ENCODE measurements at places on chromosomes 2 and 18.

- no peak for DNase-seq
These were observed 2.6 kb downstream of the INHA start for GRCh38 chr2:219574484-219575311.

- DNase-seq, result no peak
These were observed 78.8 kb downstream of the TMEM17 start for GRCh38 chr2:62427146-62427545.

DNA sequence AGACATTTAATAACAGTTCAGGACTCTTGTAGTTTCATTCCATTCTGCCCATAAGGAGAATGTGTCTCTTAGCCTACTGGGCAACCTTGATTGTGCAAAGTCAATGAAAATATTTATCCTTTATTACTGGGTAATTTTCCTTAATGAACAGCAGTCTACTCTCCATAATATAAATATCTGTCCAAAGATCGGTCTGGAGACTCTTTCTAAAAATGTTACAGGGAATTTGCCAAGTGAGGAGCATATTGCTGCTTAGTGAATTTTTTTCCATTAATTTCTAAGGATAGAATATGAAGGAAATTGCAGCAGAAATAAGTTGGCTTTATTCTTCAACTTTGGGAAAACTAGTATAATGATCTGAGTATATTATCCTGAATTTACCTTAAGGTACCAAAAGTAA lies 817.1 kb upstream of the FSHR start:
- DNase-seq, result no peak

- no peak for DNase-seq
These were observed 40.9 kb downstream of the LRATD1 start for GRCh38 chr2:14673351-14673875.

DNA sequence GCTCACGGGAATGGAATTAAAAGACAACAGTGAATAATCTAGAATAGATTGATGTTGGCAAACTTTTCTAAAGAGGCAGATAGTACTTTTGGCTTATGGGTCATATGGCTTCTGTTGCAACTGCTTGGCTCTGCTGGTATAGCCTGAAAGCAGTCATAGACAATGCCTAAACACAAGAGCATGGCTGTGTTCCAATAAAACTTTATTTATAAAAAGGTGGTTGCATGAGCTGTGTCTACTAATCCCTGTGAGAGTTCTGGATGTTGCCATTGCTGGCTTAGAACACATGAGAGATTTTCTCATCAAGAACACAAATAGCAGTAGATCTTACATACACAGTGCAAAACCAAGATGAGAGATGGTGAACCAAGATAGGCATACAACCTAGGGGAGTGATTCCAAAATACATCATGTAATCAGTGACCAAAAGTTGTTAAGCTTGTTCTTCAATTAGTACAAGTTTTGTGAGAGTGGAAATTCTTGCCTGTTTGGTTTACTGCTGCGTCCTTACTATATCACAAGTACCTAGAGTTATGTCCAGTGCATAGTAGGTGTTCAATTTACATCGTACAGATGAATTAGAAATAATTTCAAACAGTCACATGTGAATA lies 380.0 kb downstream of the METTL4 start:
- no peak for DNase-seq

- DNase-seq, result no peak
These were observed 81.3 kb downstream of the VSNL1 start for GRCh38 chr2:17621781-17622180.

DNA sequence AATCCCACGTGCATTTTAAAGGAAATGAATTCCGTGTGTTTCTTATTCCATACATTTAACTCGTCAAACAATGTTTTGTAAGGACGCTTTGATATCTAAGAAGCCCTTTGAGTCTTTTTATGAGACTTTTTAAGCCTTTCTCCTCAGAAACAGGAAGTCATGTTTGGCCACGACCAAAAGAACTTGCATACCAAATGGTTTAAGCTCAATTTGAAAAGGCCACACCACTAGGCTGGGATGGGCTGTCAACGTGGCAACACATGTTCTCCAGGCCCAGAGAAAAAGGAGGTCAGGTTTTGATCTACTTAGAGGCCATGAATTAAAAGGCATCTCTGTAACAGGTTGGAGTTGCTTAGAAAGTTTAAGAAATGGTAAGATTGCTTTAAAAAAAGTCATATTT lies 441.8 kb downstream of the CMPK2 start:
- no peak for DNase-seq

DNA sequence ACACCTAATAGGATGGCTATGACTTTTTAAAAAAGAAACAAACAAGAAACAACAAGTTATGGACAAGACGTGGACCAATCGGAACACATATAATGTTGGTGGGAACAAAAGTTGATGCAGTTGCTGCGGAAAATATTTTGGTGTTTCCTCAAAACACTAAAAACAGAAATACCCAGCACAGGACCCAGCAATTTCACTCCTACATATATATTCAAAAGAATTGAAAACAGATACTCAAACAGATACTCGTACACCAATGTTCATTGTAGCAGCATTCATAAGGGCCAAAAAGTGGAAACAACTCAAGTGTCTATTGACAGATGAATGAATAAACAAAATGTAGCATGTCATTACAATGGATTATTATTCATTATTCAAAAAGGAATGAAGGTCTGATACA lies 12.1 kb downstream of the CCDC141 start:
- DNase-seq, result no peak

DNA sequence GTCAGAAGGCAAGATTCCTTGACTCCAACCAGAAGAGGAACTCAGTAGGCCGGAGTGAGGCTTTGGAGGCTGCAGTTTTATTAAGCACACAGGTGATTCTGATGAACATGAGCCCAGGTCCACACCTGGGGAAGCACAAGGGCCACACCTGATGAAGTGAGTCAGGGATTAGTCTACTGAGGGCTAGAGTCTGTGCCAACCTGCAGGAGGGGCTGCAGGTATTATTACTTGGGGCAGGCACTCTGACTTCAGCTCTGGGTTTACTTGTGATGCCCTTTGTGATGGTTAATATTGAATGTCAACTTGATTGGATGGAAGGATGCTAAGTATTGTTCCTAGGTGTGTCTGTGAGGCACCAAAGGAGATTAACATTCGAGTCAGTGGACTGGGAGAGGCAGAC lies 75.2 kb upstream of the ZCCHC2 start:
- DNase-seq, result no peak

GRCh38 chr2:236814593-236814992 lies 245.0 kb downstream of the ACKR3 start:
- no peak for DNase-seq

DNA sequence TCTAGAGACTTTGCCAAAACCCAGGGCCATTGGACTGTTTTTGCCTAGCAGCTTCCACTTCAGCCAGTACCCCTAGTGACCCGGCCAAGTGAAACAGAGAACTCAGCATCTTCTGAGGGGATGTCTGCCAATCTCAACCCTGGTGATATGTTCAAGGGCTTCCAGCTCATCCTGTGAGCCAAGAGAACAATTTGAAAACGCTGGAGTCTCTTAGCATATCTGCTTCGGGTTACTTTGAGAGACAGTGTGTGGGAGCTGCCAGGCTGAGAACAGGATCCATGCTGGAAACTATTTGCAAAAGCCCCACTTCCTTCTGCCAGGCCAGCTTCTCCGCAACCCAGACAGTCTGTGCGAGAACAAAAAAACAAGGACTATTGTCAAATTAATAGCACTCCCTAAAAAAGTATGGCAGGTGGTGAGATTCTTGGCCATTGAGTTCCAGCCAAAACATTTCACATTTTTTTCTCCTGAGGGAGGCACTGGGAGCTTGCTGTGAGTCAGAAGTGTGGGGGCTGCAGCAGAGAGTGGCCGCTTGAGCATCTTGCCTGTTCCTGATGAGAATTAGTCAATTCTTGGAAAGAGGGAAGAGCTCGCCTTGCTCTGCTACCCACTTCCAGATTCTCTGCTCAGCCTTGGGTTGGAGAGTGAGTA lies 395.6 kb upstream of the TRIB2 start:
- no peak for DNase-seq

- no peak for DNase-seq
These were observed 91.8 kb downstream of the MTCL1 start for GRCh38 chr18:8797206-8797605.

GRCh38 chr2:24432735-24433134 lies 58.3 kb upstream of the NCOA1 start:
- DNase-seq, result no peak

DNA sequence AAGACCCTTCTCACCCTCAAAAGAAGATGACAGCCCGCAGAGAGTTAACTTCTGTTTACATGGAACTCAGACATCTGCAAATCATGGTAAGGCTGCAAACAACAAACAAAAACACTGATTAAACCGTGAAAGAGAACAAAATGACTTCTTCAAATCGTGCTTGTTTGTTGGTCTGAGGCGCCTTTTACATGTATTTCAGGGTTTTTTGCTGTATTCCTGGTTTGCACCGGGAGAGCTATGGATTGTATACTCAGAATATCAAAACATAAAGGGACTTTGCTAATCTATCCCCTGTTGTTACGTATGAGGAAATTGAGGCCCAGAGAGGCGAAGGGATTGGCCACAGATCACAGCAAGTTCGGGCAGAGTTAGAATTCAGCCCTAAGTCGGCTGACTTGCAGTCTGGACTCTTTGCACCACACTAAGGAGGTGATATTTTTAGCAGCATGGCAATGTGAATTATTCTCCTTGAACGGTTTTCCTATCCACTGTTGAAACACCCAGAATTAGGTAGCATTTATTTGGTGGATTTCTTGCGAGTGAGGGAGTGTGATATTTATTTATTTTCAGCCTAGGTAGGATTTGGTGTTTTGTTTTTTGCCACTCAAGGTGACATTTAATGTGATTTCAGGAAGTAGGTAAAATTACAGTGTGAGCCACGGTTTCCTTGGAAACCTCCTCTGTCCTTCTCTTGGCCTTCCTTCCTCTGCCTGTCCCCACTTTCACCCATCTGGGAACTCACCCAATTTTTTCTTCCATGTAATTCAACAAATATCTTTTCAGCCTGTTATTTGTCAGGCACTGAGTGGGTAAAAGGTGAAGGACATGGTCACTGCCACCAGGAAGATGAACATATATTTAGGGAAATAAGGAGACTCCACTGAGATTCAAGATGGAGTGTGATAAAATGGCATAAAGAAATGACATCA lies 980 bp upstream of the PDE6D start:
- DNase-seq, result no peak

- no peak for DNase-seq
These were observed 111.7 kb upstream of the AGAP1 start for GRCh38 chr2:235382179-235382578.

DNA sequence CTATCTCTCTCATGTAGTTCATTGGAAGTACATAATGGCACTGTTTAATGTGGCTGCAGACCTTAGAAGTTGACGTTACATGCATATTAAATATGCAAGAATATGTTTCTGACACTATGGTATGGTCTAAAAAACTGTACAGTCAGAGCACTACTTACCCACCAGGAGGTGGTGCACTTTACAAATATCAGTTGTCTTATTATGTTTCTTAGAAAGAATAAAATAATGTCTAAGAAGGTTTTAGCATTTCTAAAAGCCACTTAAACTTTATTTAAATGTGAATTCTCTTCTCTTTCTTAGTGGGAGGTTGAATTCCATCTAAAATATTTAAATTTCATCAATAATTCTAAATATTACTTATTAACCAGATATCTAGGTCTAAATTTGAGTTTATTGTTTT lies 4.3 kb downstream of the TMEFF2 start:
- no peak for DNase-seq

- no peak for DNase-seq
These were observed 63.6 kb downstream of the TRABD2A start for GRCh38 chr2:84817239-84817655.

DNA sequence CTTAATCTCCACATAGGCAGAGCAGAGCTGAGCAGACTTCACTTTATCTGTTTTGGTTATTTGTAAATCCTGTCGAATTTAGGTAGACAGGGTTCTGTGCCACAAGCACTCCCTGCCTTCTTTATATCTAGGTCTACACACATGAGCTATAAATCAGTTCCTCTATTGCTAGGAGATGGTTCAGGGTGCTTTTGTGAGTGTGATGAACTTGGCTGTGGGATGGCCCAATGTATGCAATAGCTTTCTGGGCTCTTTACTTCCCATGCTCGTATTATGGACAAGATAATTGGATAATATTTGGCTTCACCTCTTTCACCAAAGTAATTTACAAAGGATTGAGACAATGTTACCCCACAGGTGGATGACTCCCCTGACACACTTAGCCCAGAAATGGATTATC lies 72.2 kb downstream of the PLB1 start:
- DNase-seq, result no peak

DNA sequence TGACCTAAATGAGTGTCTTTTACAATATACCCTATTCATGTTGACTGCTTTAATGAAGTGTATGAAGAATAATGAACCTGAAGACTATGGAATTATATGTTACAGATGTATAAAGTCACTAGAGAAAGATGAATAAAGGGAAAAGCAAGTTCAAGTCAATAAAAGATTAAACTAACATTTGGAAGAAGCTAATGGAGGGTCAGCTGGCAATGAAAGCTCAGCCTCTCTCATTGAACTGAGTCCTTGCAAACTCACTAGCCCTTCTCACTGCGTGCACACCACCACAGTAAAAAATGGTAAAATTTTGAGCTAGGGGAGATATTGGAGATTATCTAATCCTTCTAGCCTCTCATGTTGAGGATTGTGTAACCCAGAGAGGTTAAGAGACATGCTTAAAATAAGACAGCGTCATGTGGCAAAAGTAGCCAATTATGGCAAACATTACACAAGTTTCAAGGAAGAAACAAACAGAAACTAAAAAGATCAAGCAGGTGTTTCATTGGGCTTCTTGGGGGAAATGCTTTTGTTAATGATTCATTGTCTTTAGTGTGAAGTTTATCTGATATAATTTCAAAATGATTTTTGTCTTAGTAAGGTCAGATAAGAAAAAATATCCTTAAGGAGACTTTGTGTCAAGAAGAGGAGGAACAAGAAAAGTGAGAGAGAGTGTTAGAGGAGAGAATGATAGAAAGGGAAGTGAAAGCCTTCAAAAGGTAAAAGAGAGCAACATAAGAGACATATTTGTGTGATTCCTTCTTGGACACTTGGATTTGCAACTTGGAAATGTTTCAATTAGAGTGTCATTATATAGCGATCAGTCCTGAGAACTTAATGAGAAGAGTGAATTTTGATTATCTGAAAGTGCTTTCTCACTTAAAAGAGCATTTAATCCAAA lies 893.7 kb upstream of the FAM98A start:
- DNase-seq, result no peak

DNA sequence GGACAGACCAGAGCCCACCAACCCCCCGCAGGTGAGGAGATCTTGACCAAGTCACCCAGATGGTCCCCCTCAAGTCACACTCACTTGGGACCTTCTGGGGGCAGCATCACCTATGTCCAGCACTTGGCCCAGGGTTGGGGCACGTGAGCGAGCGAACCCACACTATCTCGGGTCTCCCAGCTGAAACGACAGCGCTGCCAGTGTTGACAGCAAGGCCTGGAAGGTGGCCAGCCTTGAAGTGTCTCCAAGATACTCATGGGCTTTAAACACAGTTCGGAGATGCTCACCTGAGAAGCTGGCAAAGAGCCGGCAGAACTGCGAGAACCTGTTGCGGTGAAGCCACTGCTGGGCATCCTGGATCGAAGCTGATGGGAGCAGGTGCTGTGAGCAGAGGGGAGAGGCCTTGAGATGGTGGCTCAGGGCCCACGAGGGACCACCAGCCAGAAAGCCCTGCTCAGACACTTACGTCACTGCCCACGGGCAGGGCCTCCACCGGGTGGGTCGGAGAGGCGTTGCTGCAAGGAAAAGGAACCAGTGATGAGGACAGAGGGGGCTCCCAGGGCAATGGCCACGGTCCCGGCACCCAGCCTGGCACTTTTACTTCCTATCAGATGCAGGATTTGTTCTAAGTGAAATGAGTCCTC lies 47.5 kb downstream of the TFCP2L1 start:
- DNase-seq, result no peak
